ENCODE measurements at places on chromosomes 1 and 21.
A peak's percentile ranks its signal among the peaks of the same experiment; 100 is the strongest.

DNA sequence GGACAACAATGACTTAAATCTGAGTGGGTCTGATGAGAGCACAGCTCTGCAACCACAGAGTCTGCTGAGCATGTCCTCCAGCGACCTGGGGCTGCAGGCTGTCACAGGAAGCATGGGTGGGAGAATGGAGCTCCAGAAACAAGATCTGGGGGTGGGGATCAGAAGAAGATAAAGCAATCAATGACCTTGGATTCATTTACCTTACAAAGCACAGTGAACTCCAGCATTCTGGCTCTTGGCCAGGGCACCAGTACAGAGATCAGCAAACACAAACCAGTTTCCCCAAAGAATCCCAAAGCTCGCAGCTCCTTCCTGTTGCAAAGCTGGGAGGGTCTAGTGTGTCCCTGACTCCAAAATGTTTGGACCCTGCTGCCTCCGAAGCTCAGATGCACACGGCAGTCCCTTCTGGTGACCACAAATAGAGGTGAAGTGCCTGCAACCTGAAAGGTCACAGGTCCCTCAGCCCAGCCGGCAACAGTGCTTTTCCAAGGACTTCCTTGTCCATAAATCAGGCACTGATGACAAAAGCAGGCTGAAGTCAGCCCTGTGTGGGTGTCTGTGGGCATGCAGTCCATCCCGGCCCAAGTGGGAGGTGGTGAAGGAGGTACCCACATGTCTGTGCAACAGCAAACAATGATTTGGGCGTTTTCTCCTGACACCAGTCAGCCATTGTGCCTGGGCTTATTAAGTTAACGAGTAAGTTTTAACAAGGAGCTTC is 76.1 kb downstream of the SH3BGR start:
- DNase-seq: no peak

DNA sequence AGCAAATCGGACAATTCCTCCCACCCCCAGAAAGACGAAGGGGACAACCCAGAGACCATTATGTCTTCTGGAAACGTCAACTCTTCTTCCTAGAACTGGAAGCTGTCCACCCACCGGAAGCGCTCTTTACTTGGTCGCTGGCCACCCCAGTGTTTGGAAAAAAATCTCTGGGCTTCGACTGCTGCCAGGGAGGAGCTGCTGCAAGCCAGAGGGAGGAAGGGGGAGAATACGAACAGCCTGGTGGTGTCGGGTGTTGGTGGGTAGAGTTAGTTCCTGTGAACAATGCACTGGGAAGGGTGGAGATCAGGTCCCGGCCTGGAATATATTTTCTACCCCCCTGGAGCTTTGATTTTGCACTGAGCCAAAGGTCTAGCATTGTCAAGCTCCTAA is 3.2 kb downstream of the S1PR1 start:
- DNase-seq: no peak

DNA sequence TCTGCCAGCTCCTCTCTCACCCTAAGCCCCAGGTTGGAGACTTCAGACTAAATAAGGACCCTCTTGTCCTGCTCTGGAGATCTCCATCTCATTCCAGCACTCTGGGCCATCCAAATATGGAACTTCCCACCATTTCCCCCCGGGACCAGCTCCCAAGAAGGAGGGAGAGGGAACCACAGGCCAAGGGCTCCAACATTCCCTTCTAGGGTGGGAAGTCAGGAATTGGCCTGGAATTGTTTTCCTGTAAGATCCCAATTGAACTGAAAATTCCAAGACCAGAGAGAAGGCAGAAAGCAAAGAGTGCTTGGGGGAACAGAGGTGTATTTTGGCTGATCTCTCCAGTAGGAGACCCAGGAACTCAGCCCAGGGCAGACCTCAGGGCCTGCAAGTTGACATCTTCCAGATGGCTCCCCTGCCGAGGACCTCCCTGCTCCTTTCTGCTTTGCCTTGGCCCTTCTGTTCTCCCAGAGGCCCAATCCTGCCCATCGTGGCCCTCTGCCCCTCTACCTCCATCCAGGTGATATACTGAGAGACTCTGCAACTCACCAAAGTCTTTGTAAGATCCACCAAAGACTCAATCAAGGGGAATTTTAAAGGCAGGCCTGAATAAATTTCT is 14.9 kb downstream of the CSRP1 start:
- no peak for DNase-seq

- DNase-seq: no peak
Measured at GRCh38 chr1:100539836-100540536, 2.0 kb downstream of the GPR88 start.

- no peak for DNase-seq
Measured at GRCh38 chr1:155069551-155070157, 6.1 kb downstream of the EFNA4 start.

- DNase-seq: no peak
Measured at GRCh38 chr1:153546371-153546770, 765 bp upstream of the S100A4 start.

DNA sequence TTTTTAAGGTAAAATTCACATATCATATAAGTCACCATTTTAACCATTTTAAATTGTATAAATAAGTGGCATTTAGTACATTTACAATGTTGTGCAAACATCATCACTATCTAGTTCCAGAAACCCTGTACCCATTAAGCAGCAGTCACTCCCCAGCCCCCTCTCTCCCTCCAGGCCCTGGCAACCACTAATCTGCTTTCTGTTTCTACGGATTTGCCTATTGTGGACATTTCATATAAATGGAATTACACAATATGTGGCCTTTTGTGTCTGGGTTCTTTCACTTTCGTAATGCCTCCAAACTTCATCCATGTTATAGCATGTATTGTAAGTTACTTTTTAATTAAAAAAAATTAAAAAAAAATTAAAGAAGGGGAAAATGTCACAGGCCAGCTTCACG is 58.0 kb upstream of the RAB3GAP2 start:
- DNase-seq: no peak

GRCh38 chr1:31401241-31401640 is 11.8 kb upstream of the SERINC2 start:
- DNase-seq: no peak

GRCh38 chr1:234955107-234955731 is 173.4 kb downstream of the TOMM20 start:
- peak; percentile 70 for DNase-seq

DNA sequence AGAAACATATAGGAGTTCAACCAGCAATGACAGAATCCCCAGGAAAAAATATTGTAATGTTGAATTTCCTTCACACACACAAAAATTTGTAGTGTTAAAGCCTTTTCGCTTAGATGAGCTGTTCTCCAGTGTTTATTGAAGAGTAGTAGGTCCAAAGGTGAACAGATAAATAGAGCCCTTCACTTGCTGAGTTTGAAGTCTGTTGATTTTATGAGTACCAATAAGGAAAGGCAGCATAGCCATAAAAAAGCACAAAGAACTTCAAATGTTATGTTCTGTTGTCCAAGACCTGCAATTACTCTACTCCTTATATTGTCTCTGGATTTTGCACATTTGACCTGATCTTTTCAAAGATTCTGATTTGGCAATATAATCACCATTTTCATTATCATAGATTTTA is 362.7 kb upstream of the B3GALT2 start:
- DNase-seq: no peak

DNA sequence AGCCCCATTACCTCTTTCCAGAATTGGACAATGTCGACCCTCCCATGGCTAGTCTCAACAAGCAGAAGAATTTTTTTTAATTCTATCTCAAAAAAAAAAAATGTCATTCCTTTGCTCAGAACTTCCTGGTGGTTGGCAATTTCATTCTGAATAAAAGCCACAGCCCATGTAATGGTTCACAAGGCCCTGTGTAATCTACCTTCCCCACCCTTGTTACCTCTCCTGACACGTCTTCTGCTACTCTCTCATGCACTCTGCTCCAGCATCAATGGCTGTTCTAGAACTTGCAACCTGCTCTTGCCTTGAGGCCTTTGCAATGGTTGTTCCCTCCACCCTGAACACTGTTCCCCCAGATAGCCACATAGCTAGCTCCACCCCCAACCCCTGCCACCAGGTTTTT is 25.4 kb downstream of the NUAK2 start:
- DNase-seq: no peak

- no peak for DNase-seq
Measured at GRCh38 chr1:59391212-59392179, 94.6 kb downstream of the FGGY start.

GRCh38 chr1:167081594-167082156 is 8.5 kb downstream of the GPA33 start:
- DNase-seq: no peak

- DNase-seq: peak; percentile 88
Measured at GRCh38 chr1:222928212-222928611, 113.4 kb downstream of the DISP1 start.

GRCh38 chr1:3671371-3672180 is 19.3 kb downstream of the TP73 start:
- no peak for DNase-seq

- DNase-seq: no peak
Measured at GRCh38 chr1:234222561-234223280, 150.5 kb upstream of the COA6 start.

DNA sequence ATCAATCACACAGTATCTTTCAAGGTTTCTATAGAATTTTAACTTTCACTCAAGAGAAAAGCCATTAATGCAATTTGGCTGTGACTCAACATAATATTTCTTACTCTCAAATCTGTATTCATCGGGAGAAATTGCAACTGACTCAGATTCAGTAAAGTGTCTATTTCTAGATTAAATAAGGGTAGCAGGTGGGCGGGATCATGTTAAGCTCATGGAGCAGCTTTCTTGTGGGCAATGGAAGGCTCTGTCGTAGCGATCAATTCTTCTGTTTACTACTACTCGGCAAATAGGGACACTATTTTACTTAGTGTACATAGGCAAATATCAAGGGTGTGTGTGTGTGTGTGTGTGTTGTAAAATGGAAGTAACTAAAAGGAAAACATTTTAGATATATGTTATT is 423.6 kb upstream of the NEGR1 start:
- DNase-seq: no peak

DNA sequence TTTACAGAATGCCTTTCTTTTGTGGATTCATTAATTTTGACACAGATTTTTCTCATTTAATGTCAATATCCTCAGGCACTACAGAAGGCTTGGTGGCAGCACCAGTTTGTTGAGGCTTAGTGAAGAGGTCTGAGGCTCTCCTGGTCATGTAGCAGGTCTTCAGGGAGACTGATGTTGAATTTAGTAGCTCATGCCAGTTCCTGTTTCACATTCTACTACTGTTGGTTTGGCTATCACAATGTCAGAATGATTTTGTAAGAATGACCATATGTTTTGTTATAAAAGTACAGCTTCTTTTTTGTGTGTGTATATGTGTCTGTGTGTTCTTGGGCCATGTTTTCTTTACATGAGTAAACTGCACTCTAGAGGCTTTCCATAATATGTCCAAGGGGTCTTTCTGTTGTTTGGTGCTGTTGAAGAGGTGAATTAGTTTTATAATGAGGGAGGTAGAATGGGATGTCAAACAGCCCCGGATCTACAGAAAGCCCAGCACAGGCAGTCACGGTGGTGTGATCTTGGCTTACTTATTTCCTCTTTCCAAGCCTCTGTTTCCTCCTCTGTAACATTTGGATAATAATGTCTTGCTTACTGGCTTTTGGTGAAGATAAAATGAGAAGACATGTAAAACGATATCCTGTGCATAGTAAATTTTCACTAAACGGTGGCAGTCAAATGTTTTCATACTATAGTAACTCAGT is 32.0 kb downstream of the C1orf21 start:
- no peak for DNase-seq

DNA sequence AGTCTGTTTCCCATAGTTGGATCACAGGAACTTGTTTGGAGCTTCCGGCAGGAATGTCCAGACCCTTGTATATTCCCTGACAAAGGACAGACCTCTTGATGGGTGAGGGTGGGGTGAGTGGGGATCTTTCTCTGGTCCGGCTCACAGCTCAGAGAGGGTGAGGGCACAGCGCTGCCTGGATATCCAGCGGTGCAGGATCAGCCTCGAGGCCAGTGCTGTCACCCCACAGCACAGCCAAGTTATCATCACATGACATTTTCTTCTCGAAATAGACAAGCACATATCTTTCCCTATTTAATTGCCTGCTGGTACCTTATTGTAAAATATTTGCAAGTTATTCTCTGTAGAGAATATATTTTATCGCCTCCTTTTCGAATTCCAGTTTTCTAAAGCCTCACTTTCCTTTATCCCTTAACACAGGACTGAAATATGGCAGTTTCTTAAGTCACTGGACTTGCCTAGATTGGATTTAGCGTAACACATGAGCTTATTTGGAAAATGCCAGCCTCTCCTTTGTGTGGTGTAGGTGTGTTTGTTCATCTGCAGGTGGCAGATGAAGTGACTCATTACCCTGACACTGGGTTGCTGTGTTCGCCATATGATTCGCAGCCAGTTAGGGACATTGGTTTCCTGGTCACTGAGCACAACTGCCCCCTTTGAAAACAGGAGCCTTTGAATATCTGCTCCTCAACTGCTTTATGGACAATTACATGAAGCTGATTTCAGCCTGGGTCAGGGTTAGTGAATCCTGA is 21.4 kb downstream of the CLIC6 start:
- peak; percentile 91 for DNase-seq

DNA sequence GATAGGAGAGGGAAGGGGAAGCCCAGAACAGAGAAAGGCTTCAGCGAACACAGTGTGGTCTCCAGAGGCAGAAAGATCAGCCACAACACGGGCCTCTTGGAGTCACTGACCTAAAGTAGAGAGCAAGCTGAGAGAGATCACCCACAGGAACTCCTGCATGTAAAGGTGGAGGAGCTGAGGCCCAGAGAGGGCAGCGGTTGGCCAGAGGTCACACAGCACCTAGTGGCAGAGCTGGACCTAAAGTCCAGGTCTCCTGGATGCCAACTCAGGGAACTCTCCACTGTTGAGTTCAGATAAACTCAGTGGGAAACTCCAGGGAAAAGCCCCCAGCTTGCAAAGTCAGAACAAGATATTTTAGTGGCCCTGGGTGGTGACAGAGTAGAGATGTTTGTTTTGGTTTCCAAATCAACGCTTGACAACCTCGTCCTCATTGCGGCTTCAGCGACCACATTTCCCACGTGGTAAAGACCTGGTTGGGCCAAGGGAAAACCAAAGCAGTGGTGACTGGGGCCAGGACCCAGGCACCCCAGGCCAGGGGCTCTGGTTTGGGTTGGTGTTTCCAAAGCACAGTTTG is 4.6 kb downstream of the IFFO2 start:
- DNase-seq: no peak

DNA sequence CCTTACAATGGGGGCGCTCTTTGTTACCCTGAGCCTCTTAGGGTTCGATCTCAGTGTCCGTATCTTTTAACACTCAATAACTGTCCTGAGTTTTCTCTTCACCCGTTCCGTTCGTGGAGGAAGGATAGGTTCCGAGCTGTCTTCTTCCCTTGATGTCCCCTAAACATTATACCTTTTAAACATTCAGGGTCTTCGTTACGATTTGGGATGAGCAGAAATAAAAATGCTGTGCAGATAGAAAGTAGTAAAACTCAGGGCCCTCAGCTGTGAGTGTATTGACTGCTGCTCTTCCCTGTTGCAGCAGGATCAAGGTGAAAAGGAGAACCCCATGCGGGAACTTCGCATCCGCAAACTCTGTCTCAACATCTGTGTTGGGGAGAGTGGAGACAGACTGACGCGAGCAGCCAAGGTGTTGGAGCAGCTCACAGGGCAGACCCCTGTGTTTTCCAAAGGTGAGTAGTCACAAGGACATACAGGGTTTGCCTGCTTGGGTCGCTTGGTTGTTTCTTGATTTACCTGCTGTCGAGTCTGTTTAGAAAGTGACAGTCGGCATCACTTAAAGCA is 784 bp downstream of the RPL11 start:
- DNase-seq: no peak

Measured in SHP77 treated with DMSO at 0.1 percent for 48 hours (cell line).